Left ventricle myocardium inferior (tissue), 1 donor: ENCODE measurements at places on chromosomes 16 and 17. TPM values are rescaled to one million over a fixed set of nuclear protein-coding genes. Genes with fewer than 3 reads are reported as not detected.

GRCh38 chr17:80413771-80414507, 1.0 kb upstream of the ENDOV start:
- DNase-seq: no peak

Gene OR4D1
- not detected for total RNA-seq

Gene SLC6A2
- not detected for total RNA-seq

Gene RUNDC1
- total RNA-seq: 12.1 TPM

- no peak for DNase-seq
These were observed at the start of gene CD300LD for GRCh38 chr17:74592087-74592990. Gene CD300LD (minus strand): TSS chr17:74592283. CDS start chr17:74592202, 81 bp downstream.
